ENCODE measurements at places on chromosomes 6 and 20.

GRCh38 chr6:36130667-36131510, 576 bp downstream of the MAPK13 start:
- peak; percentile 79 for DNase-seq

GRCh38 chr6:26331218-26332073, 33.6 kb upstream of the BTN3A2 start:
- DNase-seq: peak; percentile 66

- DNase-seq: no peak
These were observed 117.6 kb downstream of the JPH2 start for GRCh38 chr20:44069203-44070011.

- peak; percentile 9 for DNase-seq
These were observed 92.8 kb downstream of the ADAT2 start for GRCh38 chr6:143357561-143358255.

- no peak for DNase-seq
These were observed 9.7 kb downstream of the BACH2 start for GRCh38 chr6:90286884-90287488.

DNA sequence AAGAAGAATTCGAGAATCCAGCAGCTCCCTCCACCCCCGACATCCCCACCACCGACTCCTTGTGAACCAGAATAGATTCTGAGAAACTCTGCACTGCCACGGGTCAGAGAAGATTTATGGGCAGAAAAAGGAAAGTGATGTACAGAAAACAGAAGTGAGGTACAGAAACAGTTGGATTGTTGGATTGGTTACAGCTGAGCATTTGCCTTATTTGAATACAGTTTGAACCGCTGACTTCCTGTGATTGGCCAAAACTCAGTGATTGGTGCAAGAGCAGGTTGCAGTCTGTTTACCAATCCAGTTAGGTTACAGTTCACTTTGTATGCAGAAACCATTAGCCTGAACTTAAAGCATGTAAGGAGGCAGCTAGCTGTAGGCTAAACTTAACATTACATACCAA, 131.2 kb upstream of the HDDC2 start:
- DNase-seq: no peak

DNA sequence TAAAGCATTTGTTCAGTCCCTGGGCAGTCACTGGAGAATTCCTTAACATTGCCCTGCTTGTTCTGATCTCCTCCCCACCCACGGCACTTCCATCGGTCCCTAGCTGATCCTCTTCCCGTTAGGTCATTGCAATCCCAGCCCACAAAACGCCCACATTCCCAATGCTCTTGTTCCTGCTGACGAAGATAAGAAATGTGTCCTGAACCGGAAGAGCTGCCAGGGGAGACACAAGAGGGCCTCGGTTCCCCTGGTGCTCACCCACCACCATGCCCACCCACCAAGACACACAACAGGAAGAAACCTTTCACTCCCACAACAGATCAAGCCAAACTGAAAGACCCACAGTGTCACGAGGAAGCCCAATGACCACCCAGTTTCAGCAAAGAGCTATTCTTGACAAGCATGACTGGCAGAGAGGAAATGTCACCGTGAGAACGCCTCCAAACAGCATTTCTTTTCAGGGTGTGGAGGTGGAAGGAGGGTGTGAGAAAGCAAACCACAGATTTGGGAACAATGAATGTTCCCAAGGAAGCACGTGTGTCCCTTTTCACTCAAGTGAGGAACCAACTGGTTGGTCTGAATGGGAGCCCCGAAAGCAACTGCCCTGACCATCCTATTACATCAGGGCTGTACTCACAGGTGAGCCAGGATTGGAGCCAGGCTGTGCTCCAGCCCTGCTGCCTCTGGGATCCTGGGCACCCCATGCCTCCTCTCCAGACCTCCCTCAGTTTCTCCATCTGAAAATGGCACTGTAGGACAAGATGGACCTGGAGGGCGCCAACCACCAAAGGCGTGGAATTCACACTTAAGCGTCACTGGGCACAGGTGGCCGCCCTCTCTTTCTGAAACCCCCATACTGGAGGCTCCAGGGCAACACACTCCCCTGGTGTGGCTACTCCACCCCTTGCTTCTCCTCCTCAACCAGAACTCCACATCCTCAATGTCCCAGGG, 97.5 kb downstream of the ZMYND8 start:
- no peak for DNase-seq

GRCh38 chr6:130421585-130421984, 55.8 kb downstream of the TMEM200A start:
- no peak for DNase-seq

GRCh38 chr6:10386220-10386619, 28.7 kb downstream of the TFAP2A start:
- DNase-seq: peak; percentile 27

GRCh38 chr6:105875974-105876640, 210.0 kb upstream of the PRDM1 start:
- no peak for DNase-seq

- DNase-seq: no peak
These were observed 52.9 kb downstream of the AFDN start for GRCh38 chr6:167879612-167880011.

- DNase-seq: no peak
These were observed 103.0 kb downstream of the ZFAND3 start for GRCh38 chr6:37922563-37922962.

DNA sequence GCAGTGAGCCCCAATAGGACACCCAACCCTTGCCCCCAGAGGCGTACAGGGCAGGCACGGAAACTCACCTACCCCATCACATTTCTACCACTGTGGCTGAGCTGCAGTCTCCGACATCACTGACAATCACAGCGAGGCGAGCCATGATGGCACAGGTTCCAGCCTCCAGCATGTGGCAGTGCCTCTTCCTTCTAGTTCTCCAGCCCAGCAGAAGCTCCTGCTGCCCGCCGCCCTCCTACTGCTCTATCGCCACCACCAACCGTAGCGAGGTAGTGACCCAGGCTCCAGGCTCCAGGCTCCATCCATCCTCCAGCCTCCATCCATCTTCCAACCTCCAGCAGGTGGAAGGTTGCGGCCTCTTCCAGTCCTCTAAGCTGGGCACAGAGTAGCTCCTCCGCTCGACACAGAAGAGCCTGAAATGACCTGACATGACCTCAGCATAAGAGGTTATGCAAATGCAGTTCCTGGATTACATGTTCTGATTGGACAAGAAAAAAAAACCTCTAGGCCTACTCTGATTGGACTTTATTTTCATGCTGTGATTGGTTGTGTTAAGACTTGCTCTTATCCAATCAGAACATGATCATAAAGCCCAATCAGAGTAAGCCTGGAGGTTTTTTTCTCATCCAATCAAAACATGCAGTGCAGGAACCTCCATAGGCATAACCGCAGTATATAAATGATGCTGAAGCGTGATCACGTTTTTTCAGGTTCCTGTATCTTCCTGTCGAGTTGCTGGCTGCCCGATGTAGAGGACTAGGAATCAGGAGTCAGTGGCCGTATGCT, 438.9 kb upstream of the ZNF337 start:
- no peak for DNase-seq

- DNase-seq: peak; percentile 57
These were observed 34.4 kb upstream of the MRPS10 start for GRCh38 chr6:42251911-42252637.

DNA sequence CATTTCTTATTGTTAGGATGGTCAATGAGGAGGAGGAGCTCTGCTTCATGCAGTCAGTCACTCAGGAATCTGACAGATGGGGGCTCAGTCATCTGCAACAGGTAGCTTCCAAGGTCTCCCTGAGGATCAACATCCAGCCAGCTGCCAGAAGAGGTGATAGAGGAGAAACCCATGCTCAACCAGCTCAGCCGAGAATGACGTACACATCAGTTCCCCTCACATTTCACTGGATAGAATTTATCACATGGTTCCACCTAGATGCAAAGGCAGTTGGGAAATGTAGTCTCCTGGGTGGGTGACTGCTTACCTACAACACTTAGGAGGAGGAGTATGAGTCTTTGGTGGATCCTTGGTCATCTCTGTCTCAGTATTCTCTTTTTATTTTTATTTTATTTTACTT, 144.5 kb downstream of the CEBPB start:
- DNase-seq: no peak

- DNase-seq: no peak
These were observed 171.6 kb downstream of the UBE3D start for GRCh38 chr6:82893889-82894652.

- DNase-seq: no peak
These were observed 121.1 kb upstream of the COL21A1 start for GRCh38 chr6:56368491-56368890.

GRCh38 chr20:50345712-50346373, 155.2 kb downstream of the CEBPB start:
- DNase-seq: no peak

GRCh38 chr6:168373389-168373788, 53.8 kb upstream of the DACT2 start:
- DNase-seq: no peak

All from right kidney (tissue), 9 donors.